ENCODE measurements at places on chromosomes 13 and 19.

GRCh38 chr19:34989298-34989697 lies 10.8 kb upstream of the GRAMD1A start:
- DNase-seq: no peak

DNA sequence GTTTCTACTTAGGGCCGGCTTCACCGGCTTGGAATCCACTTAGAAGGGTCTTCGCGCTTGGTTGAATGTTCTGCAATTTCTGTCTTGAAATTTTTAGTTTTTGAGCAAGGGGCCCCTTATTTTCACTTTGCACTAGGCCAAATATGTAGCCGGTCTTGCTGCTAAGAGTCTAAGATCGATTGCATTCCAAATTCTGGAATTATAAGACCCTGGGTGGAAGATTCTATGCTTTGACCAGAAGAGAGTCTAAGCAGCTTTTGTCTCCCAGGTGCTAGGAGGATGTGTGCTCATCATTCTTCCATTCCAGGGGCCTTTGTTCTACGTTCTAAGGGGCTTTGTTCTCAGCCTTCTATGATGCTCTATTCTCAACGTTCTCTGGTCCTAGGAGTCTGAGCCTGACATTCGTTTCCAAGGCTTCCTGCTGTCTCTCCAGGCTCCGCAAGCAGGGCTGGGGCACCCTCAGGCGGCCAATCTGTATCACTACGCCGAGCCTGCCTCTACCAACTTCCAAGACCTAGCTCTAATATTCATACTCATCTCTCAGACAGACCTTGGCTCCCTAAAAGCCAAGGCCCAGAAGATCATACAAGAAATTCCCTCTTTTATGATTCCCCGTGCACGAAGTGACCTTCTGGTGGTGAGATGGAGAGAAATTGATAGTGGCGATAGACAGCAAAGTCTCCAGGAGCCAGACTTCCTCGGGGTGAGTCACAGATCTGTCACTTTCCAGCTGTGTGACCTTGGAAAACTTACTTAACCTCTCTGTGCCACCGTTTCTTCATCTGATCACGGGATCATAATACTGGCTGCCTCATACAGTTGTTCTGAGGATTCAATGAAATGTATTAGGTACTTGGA lies 982 bp upstream of the DACT3 start:
- peak; percentile 69 for DNase-seq

GRCh38 chr13:46354156-46355087 lies 32.6 kb downstream of the RUBCNL start:
- DNase-seq: no peak

DNA sequence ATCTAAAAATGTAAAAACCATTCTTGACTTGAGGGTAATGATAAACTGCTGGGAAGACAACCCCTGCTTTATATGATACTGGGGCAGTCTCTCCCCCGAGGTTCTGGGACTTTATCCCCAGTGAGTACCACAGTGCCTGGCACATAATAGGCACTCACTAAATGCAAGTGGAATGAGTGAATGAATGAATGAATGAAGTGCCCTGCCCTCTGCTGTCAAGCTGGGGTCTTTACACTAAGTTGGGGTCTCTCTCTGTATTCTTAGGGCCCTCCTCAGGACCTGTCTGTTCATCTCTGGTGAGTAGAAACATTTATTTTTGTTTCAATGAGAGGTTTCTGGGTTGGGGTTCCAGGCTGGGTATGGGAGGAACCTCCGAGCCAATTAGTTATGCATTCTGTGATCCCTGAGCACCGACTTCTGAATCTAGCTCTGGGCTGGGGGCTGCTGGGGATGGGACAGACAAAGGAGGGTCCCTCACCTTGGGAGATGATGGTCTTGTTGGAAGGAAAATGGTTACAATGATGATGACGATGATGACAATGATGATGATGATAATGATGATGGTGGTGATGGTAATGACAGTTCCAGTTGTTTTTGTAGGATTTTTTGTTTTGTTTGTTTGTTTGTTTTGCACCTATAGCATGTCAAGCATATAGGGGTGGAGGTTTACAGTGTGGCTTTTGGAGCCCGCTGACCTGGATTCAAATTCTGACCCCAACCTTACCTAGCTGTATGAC lies 44.3 kb upstream of the ADGRE1 start:
- no peak for DNase-seq

- DNase-seq: no peak
Observed at GRCh38 chr19:17244618-17245534, 843 bp downstream of the NR2F6 start.

DNA sequence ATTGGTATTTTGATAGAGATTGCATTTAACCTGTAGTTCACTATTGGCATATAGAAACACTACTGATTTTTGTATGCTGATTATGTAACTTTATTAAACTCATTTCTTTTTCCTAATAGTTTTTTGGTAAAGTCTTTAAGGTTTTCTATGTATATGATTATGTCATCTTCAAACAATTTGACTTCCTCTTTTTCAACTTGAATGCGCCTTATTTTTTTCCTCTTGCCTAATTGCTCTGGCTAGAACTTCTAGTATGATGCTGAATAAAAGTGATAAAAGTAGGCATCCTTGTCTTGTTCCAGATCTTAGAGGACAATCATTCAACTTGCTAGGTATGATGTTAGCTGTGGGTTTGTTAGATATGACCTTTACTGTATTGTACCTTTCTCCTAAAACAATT lies 1034.9 kb downstream of the PCDH9 start:
- no peak for DNase-seq

GRCh38 chr19:14432791-14433553 lies at the start of gene PKN1:
PKN1 (plus strand) TSS chr19:14433306; CDS start chr19:14433522, 216 bp downstream.
- no peak for DNase-seq

GRCh38 chr13:50396001-50396400 lies 380.8 kb downstream of the KCNRG start:
- DNase-seq: no peak

DNA sequence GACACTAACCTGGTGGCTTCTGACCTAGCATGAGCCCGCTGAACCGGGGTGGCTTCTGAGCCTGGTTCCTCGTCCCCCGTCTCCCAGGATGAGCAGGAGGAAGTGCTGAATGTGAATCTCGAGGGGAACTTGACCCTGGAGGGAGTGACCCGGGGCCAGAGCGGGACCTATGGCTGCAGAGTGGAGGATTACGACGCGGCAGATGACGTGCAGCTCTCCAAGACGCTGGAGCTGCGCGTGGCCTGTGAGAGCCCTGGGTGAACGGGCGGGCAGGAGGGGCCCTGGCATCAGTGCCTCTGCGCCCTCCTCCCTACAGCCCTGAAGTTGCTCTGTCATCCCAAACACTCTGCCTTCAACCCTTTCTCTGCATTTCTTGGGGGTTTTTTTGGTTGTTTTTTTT lies 5.6 kb downstream of the BCAM start:
- DNase-seq: no peak

- DNase-seq: no peak
Observed at GRCh38 chr13:45817833-45818232, 33.7 kb downstream of the SIAH3 start.

- no peak for DNase-seq
Observed at GRCh38 chr13:94305033-94305432, 174.4 kb downstream of the DCT start.

- no peak for DNase-seq
Observed at GRCh38 chr13:32647926-32648325, 61.7 kb downstream of the PDS5B start.

- DNase-seq: no peak
Observed at GRCh38 chr19:17762505-17763229, 11.4 kb downstream of the FCHO1 start.

DNA sequence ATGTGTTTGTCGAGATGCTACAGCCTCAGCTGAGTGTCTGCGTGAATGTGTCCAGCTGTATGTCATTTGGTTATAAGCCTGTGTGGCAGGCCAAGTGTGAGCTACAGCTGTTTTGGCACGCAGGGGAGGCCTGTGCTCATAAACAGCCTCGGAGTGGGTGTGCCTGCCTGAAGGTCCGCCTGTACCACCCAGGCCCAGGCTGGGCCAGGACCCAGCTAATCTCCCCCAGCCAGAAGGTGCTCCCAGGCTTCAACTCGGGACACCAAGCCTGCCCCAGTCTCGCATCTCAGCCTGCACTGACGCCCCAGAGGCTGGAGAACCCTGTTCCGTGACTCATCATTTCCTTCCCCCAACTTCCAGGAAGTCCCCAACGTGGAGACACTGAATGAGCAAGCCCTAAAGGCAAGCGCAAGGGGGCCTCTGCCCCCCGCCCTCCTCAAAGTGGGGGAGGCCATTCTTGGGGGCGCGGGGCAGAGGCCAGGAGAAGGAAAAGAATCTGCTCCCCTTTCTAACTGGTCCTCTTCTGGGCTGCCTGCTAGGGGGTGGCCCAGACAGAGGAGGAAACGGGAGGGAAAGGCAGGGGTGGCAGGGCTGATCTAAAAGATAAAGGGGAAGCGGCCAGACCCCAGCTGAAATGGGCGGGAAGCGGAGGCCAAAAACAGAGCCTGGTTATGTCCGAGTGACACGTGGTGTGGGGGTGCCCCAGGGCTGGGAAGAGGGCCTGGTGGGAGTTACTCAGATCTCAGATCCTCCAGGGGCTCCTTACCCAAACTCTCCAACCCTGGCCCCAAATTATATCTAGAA lies 2.0 kb downstream of the SLC1A5 start:
- DNase-seq: peak; percentile 65
